ENCODE measurements at places on chromosomes 1 and 21.

- DNase-seq: no peak
Measured at GRCh38 chr21:16585896-16586295, 856.1 kb downstream of the USP25 start.

GRCh38 chr1:171258429-171258828 is 10.1 kb downstream of the FMO1 start:
- DNase-seq: no peak

DNA sequence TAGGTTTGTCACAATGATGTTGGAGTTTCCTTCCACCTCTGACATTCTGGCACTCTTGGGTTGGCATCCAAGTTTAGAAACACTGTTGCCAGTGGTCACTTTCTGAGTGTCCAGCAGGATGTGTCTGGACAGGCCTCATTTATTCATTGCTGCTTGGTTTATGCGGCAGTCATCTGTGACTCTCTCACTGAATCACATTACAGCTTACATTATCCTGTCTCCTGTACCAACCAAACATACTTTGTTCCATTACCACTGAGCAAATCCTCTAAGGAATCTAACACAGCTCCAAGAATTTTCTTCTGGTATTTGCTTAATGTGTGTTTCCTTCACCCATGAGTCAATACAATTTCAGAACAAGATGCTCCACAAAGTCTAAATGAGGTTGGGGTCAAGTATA is 19.9 kb downstream of the SGIP1 start:
- DNase-seq: no peak

- no peak for DNase-seq
Measured at GRCh38 chr1:157482174-157482573, 70.1 kb downstream of the FCRL5 start.

- no peak for DNase-seq
Measured at GRCh38 chr1:152505083-152505482, 5.5 kb upstream of the LCE5A start.
